ENCODE measurements at places on chromosomes 3 and 15.

GRCh38 chr3:139230391-139230790, 113.4 kb upstream of the MRPS22 start:
- DNase-seq, result no peak

- DNase-seq, result no peak
Measured at GRCh38 chr3:128327606-128328031, 139.1 kb downstream of the DNAJB8 start.

- no peak for DNase-seq
Measured at GRCh38 chr15:46059921-46060594, 425.2 kb downstream of the SQOR start.

DNA sequence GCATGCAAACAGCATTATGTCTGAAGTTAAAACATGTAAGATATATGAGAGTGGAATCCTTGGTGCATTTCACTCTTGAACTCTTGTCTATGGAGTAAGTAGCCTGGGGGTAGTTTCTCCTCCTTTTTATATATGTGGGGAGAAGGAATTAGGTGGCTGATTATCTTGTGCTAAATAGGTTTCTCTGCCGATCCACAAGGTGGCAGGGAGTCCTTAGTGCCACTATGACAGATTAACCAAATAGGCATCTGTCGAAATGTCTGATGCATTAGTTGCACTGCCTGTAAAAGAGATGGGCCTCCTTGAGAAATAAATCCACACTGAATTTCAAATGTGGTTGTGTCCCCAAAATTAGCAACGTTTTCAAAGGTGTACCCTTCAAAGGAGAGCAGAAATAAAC, 170.1 kb downstream of the CNTN4 start:
- DNase-seq, result no peak

GRCh38 chr3:194369522-194370279, at the start of gene LRRC15:
LRRC15 (minus strand) TSS chr3:194369743; CDS start chr3:194361043, 8,700 bp downstream.
- DNase-seq, result no peak

DNA sequence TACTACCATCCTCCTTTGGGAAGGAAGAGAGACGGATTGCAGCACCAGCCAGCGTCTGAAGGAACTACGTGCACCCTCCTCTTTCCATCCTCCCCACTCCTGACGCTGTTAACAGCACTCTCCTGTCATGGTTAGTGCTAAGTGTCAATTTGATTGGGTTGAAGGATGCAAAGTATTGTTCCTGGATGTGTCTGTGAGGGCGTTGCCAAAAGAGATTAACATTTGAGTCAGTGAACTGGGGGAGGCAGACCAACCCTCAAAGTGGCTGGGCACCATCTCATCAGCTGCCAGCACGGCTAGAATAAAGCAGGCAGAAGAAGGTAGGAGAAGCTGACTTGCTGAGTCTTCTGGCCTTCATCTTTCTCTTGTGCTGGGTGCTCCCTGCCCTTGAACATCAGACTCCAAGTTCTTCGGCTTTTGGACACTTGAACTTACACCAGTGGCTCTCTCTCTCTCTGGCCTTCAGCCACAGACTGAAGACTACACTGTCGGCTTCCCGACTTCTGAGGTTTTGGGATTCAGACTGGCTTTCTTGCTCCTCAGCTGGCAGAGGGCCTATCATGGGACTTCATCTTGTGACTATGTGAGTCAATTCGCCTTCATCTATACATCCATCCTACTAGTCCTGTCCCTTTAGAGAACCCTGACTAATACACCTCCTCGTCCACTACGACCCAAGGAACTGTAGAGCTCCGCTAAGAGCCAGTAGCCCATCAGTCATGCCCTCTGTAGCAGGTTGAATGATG, 128.2 kb upstream of the HES1 start:
- no peak for DNase-seq

DNA sequence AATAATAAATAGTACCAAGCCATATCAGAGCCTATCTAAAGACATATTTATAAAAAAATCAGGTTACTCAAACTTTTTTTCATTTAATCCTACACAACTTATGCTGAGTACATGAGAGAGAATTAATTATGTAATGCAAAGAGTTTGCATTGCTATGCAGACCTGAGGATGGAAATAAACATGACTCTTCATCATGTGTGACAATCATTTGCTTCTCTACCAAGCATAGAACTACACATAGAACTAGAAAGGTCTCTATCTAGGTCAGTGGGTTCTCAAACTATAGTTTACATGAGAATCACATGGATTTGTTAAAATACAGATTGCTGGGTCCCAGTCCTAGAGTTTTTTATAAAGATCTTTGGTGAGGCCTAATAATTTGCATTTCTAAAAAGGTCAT, 86.8 kb downstream of the GBE1 start:
- DNase-seq, result no peak

Data from stimulated activated CD4-positive, alpha-beta T cell treated with anti-CD3 and anti-CD28 coated beads, Interleukin-4, amount 100 ng/mL, for 4 hours (primary cell).